ENCODE measurements at places on chromosomes 13 and 19.

- no peak for DNase-seq
Observed at GRCh38 chr13:76329866-76330580, 556.2 kb downstream of the KCTD12 start.

DNA sequence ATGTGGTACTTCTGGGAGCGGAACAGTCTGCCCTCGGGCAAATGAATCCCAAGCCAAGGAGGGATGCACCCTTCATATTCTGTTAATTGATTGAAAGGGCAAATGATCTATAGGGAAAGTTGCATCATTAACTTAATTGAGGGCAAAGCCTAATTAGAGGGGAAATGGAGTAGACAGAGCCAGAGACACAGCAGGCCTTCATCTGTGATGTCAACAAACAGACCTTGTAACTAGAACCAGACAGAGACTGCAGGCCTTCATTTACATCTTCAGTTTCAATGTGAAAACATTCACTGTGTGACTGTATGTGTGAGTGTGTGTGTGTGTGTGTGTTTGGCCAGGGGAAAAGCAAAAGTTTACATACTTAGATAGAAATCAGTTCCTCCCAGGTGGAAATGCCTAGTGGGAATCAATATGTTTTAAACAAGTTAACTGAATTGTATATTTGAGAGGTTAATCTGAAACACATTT is 126.4 kb downstream of the SPRY2 start:
- no peak for DNase-seq

- DNase-seq = no peak
Observed at GRCh38 chr13:112522578-112522977, 65.4 kb downstream of the TUBGCP3 start.

- no peak for DNase-seq
Observed at GRCh38 chr13:50131920-50132903, 117.0 kb downstream of the KCNRG start.

GRCh38 chr19:47541518-47541917 is 26.7 kb upstream of the NAPA start:
- no peak for DNase-seq

- DNase-seq = no peak
Observed at GRCh38 chr13:34733721-34734120, 208.3 kb upstream of the NBEA start.

GRCh38 chr13:45928176-45928575 is 76.6 kb upstream of the SIAH3 start:
- DNase-seq = no peak

DNA sequence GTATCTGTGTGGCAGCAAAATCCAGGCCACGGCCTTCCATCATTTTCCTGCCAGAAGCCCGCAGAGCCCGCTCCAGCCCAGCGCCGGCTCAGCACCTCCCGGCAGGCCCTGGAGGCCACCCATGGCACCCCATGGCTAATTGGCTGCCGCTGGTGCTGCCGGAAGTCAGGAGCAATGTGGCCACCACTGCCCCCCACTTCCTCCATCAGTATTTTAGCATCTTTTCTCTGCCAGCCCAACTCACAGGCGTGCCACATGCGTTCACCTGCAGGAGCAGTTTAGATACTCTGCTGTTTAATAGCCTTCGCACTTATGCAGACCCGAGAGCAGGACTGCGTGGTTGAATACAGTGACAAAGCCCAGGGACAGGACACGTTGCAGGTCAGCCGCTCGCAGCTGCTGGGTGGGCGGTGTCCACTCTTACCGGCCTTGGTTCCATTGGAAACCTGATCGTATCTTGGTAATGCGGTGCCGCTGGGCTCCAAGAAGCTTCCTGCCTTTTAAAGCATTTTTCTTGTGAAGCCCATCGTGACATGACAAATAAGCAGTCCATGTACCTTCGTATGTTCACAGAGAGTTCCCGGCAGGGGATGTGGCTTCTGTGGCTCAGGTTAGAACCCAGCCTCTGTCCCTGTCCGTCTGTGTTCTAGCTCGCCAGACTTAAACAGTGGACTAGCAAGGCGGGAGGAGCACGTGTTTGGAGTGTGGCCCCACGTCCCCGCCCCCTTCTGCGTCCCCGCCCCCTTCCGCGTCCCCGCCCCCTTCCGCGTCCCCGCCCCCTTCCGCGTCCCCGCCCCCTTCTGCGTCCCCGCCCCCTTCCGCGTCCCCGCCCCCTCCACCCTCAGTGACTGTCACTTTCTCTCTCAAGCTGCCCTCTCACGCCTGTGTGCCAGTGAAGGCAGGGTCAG is 162.0 kb upstream of the SOX1 start:
- no peak for DNase-seq

- peak; percentile 28 for DNase-seq
Observed at GRCh38 chr19:48390188-48391099, 907 bp downstream of the KDELR1 start.

DNA sequence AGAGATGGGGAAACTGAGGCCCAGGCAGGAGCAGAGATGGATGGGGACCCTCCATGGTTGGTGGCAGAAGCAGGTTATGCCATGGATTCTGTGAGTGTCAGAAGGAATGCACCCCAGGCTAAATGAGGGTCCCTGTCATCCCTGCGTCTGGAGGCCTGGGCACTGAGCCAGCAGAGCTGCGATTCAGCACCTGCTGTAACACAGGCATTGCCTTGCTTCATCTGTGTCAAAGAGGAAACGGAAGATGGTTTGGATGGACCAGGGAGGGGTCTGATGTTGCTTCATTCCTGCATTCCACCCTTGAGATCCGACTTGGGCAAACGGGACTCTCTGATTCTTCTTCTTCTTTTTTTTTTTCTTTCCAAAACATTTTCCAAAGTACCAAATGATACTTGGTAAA is 1.2 kb downstream of the C5AR1 start:
- DNase-seq = no peak

DNA sequence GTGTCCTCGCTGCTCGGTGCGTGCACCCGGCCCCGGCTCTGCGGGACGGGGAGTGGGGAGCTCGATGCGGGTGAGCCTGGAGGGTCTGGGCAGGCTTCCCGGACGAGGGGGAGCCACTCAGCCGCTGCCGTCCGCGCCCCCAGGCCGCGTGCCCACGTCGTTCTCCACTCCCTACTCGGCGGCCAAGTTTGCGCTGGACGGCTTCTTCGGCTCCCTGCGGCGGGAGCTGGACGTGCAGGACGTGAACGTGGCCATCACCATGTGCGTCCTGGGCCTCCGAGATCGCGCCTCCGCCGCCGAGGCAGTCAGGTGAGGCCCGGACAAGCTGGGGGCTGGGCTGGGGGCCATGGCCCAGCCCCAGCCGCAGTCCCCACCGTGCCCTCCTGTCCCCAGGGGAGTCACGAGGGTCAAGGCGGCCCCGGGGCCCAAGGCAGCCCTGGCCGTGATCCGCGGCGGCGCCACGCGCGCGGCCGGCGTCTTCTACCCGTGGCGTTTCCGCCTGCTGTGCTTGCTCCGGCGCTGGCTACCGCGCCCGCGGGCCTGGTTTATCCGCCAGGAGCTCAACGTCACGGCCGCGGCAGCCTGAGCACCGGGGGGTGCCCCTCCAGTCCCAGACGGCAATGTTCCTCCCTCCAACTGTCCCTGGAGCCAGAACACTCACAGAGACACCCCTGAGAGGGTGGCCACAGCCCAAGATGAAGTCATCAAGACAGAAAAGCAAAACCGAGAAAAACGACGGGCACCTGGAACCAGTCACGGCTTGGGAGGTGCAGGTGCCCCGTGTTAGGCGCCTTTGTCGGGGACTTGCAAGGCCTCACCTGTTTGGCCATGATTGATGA is 2.5 kb upstream of the RPL36 start:
- no peak for DNase-seq

DNA sequence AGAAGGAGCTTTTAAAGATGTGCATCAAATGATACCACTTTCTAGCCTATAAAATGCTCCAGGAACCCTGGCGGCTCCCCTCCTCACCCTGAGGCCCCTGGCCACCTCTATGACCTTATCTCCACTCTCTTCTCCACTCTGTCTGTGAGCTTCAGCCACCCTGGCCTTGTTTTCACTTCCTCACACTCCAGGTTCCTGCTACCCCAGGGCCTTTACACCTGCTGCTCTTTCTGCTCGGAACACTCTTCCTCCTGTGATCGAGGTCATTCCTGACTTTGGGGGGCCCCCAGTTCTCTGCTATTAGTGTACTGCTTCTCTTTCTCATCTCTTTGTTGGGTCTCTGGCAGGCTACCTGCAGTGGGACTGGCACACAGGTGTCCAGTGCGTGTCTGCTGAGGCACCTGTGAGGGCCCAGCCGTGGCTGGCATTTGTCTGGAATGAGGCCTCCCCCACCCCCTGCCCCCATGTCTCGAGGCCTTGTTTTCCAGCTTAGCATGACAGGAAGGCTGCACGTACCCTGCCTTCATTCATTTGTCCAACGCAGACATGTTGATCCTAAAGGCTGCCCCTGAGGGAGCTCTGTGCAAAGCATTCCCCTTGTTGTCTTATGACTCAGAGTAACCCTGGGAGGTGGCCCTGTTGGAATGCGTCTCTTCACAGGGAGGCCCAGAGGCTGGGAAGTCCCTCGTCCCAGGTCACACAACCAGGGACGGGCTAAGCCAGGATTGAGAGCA is 2.3 kb downstream of the DDA1 start:
- no peak for DNase-seq

GRCh38 chr13:41762796-41763195 is 198.1 kb downstream of the VWA8 start:
- DNase-seq = no peak

GRCh38 chr19:56748378-56748777 is 76.8 kb upstream of the ZNF835 start:
- peak; percentile 23 for DNase-seq

DNA sequence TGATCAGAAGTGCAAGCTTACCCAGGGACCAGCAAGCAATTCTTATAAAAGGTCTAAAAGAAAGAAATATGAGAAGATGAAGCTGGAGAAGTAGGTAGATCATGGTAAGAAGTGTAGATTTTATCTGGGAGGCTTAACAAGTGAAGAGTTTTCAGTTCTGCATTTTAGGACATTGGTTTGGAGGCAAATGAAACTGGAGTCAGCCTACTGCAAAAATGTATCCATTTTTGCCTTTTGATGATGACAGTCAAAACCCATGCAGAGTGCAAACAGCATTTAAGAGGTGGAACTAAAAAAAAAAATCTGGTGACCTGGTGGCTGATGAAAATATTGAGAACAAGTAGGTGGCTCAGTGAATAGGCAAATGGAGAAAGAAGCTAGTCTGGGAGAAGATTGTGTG is 216.9 kb downstream of the DNAJC15 start:
- DNase-seq = no peak

DNA sequence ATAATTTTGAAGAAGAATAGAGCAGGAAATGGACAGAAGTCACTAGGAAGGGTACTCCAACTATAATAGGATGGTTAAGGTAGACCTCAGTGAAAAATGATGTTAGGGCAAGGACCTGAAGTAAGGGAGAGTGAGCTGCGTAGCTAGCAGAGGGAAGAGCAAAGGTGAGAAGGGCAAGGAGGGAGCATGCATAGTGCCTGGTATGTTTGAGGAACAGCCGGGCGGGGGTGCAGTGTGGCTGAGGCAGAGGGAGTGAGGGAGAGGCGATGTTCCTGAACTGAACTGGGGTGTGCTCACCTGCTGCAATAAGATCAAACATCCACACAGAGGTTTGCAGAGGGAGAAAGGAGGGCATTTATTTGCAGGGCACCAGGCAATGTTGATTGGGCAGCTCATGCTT is 110.4 kb downstream of the DNAJC15 start:
- DNase-seq = no peak

DNA sequence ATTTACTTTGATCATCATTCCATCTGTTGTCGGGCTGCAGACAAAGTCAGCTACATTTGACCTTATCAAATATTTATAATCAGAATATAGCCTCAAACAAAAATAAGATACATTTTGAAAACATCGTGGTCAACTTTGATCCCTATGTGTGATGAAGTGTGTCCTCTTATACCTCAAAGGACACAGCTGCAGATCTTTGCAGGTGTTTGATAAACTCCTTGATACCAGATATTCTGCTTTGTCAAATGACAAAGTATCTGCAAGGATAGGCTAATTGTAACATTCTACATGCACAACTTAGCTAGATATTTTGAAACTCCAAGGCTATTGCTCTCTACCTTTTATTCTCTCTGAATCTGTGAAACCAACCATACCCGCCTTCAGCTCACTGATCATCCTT is 44.0 kb downstream of the PHF11 start:
- no peak for DNase-seq

DNA sequence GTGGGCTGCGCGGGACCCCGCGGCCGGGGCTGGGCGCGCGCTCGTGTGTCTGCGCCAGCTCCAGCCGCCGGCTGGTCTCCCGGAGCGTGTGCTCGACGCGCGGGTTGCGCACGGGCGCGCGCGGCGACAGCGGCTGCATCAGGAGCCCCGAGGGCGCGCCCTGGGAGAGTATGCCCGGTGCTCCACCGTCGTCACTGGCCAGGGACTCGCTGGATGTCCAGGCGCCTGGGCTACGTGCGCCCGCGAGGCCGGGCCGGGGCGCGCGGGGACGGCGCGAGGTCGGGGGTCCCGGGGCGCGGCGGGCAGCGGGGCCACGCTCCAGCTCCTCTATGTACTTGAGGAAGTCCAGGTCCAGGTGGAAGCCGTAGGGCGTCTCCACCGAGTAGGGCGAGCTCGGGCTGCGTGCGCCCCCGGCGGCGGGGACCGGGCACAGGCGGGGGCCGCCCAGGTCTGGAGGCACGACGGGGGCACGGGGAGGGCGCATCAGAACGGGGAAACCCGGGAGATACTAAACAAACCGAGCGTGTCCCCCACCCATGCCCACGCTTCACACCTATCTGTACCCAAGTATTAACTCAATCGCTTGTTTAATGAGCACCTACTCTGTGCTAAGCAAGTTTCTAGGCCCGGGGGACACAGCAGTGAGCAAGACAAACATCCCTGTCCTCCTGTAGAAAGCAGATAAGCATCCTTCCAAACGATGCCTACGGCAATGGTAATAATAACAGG is 7.6 kb downstream of the KANK3 start:
- DNase-seq = no peak

DNA sequence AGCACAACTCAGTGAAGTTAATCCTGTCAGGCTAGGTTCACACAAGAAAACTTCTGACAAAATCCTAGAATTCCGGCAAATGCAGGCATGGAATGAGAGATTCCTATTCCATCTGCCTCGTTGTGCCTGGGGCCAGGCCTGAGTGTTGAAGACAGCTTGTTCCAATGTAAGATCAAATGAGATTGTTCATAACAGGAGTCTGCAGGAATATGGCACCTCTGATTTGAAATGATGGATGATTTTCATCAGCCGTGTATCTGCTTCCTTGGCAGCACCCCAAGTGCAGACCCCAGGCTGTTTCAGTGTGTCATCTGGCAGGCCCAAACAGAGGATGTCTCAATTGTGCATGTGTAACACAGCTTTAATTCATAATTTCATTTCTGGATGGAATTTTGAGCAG is 35.3 kb upstream of the SACS start:
- no peak for DNase-seq

- no peak for DNase-seq
Observed at GRCh38 chr13:61901946-61902541, 486.4 kb upstream of the PCDH20 start.

- peak; percentile 15 for DNase-seq
Observed at GRCh38 chr13:95380468-95381211, 79.4 kb upstream of the ABCC4 start.

DNA sequence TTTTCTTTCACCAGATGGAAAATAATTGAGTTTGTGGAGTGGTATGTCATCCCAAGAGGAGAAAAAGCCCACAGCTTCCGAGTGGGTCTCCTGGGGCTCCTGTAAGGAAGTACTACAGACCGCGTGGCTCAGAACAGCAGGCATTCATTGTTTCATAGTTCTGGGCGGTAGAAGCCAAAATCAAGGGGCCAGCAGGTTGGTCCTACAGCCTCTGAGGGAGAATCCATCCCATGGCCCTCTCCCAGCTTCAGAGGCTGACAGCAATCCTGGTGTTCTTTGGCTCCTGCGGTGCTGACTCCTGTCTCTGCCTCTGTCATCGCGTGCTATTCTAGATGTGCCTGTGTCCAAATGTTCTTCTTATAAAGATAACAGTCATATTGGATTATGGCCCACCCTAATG is 362.6 kb downstream of the FGF14 start:
- no peak for DNase-seq

- DNase-seq = no peak
Observed at GRCh38 chr13:30667014-30667413, 49.3 kb downstream of the USPL1 start.

Measured in nucleus accumbens (tissue), 56 donors.